ENCODE measurements at places on chromosomes 2 and 18.

GRCh38 chr2:15092691-15093090 is 460.2 kb downstream of the LRATD1 start:
- no peak for DNase-seq

- peak; percentile 10 for DNase-seq
Observed at GRCh38 chr2:43676322-43677050, at the start of gene C1GALT1C1L. Gene C1GALT1C1L, minus strand, starts transcription at chr2:43676429. Its CDS starts 107 bp downstream, at chr2:43676322.

DNA sequence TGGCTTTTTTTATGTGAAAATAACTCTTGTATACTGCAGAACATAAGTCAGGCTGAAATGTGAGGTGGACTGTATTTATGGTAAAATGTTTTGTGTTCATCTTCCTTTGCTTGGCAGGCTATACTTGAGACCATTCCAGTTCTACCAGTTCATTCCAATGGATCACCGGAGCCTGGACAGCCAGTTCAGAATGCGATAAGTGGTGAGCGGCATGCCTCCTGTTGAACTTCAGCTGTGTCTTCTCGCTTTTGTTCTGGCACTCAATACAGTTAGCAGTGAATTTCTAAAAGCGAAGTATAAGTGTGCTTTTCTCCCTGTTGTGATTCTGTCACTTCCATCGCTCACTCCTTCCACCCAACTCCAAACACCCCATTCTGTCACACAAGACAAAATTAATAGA is 138.5 kb downstream of the ARHGAP28 start:
- no peak for DNase-seq

- no peak for DNase-seq
Observed at GRCh38 chr2:172009823-172010222, 10.1 kb downstream of the METAP1D start.

DNA sequence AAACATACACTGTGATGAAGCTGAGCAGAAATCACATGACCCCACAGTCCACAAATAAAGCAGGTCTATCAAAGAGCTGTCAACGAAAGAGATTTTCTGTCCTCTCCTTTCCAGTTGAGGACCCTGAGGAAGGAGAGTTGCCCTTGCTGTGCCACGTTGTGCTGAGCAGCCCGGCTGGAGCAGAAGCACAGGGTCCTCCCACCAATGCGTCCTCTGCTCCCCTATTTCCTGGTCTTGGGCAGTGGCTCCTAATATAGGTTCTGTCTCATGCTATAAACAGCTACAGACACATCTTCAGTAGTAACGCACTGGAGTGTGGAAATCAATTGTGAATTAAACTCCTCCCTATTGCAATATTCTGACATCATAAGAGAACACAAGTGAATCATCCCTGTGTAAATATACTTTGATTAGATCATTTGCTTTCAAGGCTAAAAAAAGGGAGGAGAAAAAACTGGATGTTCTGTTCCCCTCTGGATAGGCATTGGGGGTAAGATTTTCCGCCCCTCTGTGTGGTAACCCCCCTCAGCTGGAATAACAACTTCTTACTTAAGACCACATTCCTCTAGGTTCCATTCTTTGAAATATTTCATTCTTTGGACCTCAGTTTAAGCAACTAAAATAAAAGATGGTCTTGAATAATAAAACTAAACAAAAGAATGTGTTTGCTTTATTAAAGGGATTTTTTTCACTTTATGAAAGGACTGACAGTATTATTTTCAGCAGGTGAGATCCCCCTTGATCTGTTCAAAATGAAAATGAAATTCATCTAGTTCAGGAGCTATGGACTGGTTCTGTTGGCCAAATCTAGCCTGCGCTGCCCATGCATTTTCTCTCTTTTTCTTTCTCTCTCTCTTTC is 8.3 kb upstream of the RHOB start:
- DNase-seq, result no peak

DNA sequence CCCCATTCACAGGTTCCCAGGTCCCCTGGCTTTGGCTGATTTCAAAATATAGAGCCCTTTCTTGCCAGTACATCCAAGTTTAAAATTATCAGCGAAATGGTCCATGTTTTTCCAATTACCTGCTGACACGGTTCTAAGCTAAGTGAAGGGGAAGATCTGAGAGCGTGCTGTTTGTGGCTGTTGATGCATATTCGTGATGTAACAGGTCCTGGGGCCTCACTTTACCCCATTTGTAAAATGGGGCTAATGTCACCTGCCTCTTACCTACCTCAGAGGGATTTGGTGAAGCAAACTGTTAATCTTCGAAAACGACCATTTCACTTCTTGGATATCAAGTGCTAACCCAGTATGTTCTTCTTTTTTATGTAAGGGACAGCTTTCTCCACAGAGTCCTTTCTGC is 33.0 kb downstream of the SLC1A4 start:
- DNase-seq, result no peak

GRCh38 chr2:120682654-120683053 is 53.0 kb upstream of the GLI2 start:
- no peak for DNase-seq

Data from thymus (tissue), 14 donors.